CD4-positive, alpha-beta T cell treated with Interleukin-21 for 1 hour (primary cell): ENCODE measurements at places on chromosomes 11 and 22.

DNA sequence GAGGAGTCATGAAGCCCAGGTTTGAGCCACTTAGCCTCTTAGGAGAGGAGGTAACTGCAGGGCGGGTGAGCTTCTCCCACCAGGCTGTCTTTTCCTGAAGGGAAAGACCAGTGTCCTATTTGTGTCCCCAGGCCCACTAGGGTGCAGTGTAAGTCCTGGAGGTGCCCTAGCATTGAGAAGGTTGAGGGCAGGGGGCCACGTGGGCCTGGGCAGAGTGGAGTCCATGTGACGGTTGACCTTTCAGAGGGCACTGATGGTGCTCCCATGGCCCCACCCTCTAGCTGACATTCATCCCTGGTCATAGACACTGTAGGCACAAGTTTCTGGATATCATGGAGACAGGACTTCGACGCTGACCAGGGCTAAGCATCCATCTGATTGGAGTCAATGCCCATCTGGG is 44.1 kb upstream of the TP53I11 start:
- no peak for DNase-seq

DNA sequence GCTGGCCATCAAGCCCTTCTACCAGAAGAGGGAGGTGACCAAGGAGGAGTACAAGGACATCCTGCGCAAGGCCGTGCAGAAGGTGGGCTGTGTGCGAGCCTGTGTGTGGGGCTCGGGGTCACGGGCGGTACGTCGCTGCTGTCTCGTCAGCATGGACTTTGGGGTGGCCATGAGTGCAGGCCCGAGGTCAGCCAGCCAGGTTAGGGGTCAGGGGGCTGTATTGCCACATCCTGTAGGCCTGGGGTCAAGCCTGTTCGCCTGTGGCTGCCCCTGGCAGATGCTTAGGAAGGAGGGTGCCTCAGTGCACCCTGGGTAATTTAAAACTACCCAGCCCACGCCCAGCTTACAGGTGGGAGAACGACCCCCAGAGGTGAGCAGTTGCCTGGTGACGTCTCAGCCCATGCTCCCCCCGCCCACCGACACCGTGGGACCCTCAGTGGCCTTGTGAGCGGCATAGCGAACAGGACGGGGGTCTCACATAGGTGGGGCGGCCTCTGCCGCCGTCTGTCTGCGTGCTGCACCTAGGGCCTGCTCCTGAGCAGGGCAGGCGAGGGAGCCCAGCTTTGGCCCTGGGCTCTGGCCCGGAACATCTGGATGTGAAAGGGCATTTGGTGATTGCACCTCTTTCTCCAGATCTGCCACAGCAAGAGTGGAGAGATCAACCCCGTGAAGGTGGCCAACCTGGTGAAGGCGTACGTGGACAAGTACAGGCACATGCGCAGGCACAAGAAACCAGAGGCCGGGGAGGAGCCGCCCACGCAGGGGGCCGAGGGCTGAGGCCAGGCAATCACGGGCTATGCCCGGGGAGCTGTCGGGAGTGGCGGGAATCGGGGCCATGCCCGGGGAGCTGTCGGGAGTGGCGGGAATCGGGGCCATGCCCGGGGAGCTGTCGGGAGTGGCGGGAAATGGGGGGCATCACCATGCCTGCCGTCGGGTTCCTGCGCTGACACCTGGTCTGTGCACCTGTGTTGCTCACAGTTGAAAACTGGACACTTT is 4.5 kb downstream of the IRF7 start:
- no peak for DNase-seq

- no peak for DNase-seq
These were observed 33.1 kb upstream of the SEPTIN5 start for GRCh38 chr22:19680911-19681862.

DNA sequence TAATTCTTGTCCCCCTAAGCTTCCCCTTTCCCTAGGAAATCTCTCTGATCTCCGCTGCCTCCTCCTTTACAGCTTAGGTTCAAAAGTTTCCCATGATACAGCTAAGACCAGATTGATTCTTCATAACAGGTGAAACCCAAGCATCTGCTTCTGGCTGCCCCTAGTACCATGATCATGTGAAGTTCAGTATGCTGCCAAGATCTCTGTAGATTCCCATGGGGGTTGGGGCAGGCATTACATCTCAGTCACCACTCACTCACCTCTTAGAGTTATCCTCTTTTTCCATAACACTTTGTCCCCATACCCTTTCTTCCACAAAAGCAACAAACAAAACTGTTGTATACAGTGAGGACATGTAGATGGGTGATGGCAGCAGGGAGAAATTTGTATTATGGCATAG is 44.0 kb downstream of the RRP8 start:
- DNase-seq = no peak

- DNase-seq = no peak
These were observed 111.9 kb downstream of the ZBTB16 start for GRCh38 chr11:114171257-114172054.

DNA sequence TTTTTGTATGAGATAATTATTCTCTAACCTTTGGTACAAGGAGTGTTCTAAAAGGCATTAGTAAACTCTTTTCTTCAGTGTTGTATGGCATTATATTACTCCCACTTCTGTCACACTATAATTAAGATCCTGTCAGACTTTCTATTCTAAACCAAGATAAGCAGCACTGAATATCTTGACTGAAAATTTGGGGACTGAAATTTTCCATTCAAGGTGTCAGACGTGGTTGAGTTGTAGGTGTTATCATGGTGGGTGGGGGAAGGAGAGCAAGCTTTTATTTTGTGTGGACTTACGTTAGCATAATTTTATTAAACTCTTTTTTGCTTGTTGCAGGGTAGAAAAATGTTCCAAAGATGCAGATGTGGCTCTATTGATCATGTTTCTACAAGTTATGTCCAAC is 22.9 kb downstream of the MUC15 start:
- no peak for DNase-seq

GRCh38 chr11:95595541-95595940 is 194.0 kb downstream of the FAM76B start:
- DNase-seq = no peak

- DNase-seq = no peak
These were observed 15.2 kb downstream of the CD82 start for GRCh38 chr11:44580701-44581100.

DNA sequence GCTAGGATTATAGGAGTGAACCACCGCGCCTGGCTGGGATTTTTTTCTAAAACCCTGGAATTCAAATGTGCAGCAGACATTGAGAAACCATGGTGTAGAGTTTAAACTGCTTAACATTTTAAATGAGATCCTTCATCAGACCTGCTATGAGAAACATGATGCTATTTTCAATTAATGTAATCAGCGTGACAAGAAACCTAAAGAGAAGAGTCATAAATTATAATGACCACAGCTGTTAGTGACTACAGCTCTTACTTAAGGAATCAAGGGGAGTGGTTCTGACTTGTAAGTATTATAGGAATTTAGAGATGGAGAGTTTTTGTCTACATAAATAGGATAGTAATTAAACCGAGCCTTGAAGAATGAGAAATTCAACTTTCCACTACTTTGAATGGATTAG is 170.6 kb downstream of the BARX2 start:
- no peak for DNase-seq

- no peak for DNase-seq
These were observed 15.2 kb upstream of the FCHSD2 start for GRCh38 chr11:73157101-73158010.

DNA sequence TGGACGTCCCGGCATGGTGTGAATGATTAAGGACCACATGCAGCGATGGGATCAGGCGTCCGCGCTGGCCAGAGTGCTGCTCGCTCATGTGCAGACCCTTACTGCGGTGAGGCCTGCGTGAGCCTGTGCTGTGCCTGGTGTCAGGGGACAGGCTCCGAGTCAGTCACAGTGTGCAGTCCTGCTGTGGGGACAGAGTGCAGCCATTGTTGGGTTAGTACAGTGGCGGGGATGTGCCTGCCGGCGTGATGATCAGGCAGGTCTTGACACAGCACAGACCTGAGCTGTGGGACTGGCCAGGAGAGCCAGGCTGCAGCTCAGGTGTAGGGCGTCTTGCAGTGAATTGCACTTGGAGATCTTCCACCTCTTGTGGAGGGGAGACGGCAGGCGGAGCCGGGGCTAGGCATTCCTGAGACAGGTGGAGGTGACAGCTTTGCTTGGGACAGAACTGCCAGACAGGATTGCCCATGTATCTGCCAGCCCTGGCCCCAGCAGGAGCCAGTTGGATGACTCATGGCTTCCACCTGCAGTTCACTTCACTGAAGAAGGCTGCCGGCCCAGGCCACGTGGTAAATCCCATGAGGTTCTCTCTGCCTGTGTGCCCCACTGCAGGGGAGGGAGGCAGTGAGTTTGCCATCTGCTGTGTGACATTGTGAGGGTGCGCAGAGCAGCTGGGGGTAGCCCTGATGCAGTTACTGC is 17.3 kb downstream of the TRMU start:
- DNase-seq = no peak

DNA sequence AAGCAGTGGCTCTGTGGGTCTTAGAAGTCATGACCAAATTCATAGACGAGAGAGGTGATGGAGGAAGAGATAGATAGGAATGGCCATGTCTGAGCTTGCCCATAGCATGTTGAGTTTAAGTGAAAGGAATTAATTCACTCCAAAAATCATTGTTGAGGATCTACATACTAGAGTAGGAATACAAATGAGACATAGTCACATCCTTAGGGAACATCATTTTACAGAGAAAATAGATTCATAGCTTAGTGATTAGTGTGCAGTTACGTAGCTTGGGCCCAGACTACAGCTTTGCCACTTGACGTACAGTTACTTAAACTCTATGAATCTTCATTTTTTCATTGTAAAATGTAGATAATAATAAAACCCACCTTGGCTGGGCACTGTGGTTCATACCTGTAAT is 21.4 kb upstream of the BMAL1 start:
- DNase-seq = no peak

DNA sequence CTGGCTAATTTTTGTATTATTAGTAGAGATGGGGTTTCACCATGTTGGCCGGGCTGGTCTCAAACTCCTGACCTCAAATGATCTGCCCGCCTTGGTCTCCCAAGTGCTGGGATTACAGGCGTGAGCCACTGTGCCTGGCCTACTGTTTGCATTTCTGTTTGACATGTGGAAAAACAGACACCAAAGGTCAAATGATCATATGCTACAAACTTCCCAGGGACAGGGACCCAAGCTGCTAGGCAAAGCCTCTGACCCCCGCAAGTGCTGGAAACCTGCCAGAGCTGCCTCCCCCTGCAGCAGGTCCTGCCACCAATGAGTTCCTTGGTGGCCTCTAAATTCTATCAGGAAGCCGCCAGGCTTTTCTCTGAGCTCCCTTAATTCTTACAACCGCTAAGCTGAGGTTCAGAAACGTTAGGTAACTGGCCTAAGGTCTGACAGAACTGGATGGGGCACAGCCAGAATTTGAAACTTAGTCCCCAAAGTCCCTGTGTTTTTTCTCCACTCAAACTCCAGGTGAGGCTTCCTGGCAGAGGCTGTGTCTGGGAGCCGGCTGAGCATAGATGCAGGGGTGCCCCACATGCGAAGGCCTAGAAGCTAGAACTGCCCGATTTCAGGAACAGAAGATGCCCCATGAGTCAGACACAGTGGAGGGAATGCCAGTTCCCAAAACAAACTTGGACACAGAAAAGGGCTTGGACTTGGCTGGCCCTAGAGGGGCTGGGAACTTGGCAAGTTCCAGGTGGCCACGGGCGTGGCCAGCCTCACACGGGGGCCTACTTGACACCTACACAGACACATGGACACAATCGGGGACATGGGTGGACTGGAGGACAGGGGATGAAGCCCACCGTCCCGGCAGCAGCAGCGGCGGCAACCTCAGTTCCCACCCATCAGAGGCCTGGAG is 7.4 kb downstream of the CSNK1E start:
- no peak for DNase-seq

- no peak for DNase-seq
These were observed 36.3 kb downstream of the PPP2R1B start for GRCh38 chr11:111729831-111730311.

DNA sequence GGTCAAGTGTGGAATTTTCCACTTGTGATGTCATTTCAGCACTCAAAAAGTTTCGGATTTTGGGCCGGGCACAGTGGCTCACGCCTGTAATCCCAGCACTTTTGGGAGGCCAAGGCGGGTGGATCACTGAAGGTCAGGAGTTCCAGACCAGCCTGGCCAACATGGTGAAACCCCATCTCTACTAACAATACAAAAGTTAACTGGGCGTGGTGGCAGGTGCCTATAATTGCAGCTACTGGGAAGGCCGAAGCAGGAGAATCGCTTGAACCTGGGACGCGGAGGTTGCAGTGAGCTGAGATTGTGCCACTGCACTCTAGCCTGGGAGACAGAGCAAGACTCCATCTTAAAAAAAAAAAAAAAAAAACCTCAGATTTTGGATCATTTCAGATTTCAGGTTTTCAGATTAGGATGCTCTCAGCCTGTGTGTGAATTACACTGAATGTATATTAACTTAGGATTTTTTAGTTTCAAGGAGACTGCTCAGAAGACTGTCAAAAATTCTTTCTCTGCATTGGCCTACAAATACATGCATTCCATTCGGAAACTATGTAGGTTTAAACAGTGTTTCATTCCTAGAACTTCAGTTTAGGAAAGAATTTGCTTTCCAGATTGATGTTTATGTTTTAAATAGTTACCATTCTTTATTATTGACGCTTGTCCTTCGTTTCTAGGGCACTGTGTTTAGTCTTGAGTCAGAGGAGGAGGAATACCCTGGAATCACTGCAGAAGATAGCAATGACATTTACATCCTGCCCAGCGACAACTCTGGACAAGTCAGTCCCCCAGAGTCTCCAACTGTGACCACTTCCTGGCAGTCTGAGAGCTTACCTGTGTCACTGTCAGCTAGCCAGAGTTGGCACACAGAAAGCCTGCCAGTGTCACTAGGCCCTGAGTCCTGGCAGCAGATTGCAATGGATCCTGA is 48.0 kb downstream of the BID start:
- no peak for DNase-seq

- DNase-seq = no peak
These were observed 9.3 kb upstream of the GLB1L3 start for GRCh38 chr11:134266841-134267251.

DNA sequence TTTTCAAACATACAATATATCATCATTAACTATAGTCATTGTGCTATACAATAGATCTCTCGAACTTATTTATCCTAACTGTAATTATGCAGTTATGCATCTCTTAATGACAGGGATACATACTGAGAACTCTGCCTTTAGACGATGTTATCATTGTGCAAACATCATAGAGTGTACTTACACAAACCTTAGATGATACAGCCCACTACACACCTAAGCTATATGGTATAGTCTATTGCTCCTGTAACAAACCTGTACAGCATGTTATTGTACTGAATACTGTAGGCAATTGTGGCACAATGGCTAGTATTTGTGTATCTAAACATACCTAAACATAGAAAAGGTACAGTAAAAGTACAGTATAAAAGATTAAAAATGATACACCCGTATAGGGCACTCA is 27.4 kb upstream of the NRGN start:
- DNase-seq = no peak

- DNase-seq = no peak
These were observed 38.4 kb upstream of the PRSS23 start for GRCh38 chr11:86761978-86762377.

DNA sequence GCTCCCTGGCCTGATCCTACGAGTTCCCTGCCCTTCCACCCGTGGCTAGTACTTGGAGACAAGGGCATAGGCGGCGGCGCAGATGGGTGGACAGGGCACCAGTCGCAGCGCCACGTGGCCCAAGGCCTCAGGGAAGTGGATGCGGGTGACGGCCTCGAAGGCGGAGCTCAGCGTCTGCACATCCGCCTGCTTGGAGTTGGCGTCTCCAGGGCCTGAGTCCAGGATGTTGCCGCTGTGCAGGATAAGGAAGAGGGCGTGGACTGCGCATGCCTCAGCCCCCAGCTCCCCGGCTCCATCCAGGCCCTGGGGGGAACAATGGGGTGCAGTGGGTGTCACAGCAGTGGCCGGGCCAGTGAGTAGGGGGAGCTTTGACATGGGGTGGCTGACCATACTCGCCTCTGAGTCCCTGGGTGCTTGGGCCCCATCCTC is 6.6 kb downstream of the PITPNM1 start:
- no peak for DNase-seq
